Liver (tissue), 10 donors: ENCODE measurements at places on chromosomes 2 and 18. TPM values are rescaled to one million over a fixed set of nuclear protein-coding genes. Genes with fewer than 3 reads are reported as not detected.
A peak's percentile ranks its signal among the peaks of the same experiment; 100 is the strongest.

- no peak overlapping the region for H3K27ac ChIP-seq
- no peaks in the 10 kb centered on the region for H3K36me3 ChIP-seq
- DNase-seq: no peak
- no peak overlapping the region for H3K4me3 ChIP-seq
Observed at GRCh38 chr2:147177071-147177857, 667.6 kb upstream of the ACVR2A start.

- no peak overlapping the region for H3K4me3 ChIP-seq
- DNase-seq: no peak
- H3K36me3 ChIP-seq: peaks cover 2% of the 10 kb centered on the region
- no peaks in the 10 kb centered on the region for H3K4me1 ChIP-seq
- no peaks in the 10 kb centered on the region for H3K27me3 ChIP-seq
- H3K27ac ChIP-seq: no peak overlapping the region
Observed at GRCh38 chr18:21820033-21820810, 79.6 kb downstream of the MIB1 start.

GRCh38 chr2:7709907-7710306 is 792.7 kb downstream of the RNF144A start:
- DNase-seq: no peak
- H3K4me3 ChIP-seq: no peak overlapping the region
- no peaks in the 10 kb centered on the region for H3K27me3 ChIP-seq
- H3K27ac ChIP-seq: no peak overlapping the region
- H3K4me1 ChIP-seq: no peaks in the 10 kb centered on the region
- no peaks in the 10 kb centered on the region for H3K36me3 ChIP-seq

- DNase-seq: no peak
- H3K27ac ChIP-seq: no peak overlapping the region
- H3K27me3 ChIP-seq: no peaks in the 10 kb centered on the region
- no peaks in the 10 kb centered on the region for H3K4me1 ChIP-seq
- no peak overlapping the region for H3K4me3 ChIP-seq
Observed at GRCh38 chr2:38836791-38837190, 38.9 kb downstream of the DHX57 start.

NEURL3 gene
- 0.97 TPM for polyA plus RNA-seq

LOXHD1 gene
- polyA plus RNA-seq: not detected

HOXD1 gene
- polyA plus RNA-seq: not detected

- no peaks in the 10 kb centered on the region for H3K27me3 ChIP-seq
- H3K4me1 ChIP-seq: peaks cover 37% of the 10 kb centered on the region
- peak; percentile 66 for DNase-seq
- H3K27ac ChIP-seq: peak overlapping the region; percentile 87
- H3K4me3 ChIP-seq: peak overlapping the region; percentile 38
Observed at GRCh38 chr18:3012136-3013023, 564 bp downstream of the LPIN2 start.

FABP1 gene
- 3,125 TPM for polyA plus RNA-seq

SLC9A4 gene
- not detected for polyA plus RNA-seq

GRCh38 chr2:25197336-25198208 is 29.2 kb upstream of the POMC start:
- DNase-seq: no peak
- no peak overlapping the region for H3K4me3 ChIP-seq
- H3K4me1 ChIP-seq: no peaks in the 10 kb centered on the region
- no peaks in the 10 kb centered on the region for H3K27me3 ChIP-seq
- H3K27ac ChIP-seq: no peak overlapping the region

- no peaks in the 10 kb centered on the region for H3K27me3 ChIP-seq
- no peak overlapping the region for H3K4me3 ChIP-seq
- no peaks in the 10 kb centered on the region for H3K4me1 ChIP-seq
Observed at GRCh38 chr2:168315331-168316072, 68.1 kb upstream of the STK39 start.

- no peak overlapping the region for H3K4me3 ChIP-seq
- H3K36me3 ChIP-seq: no peaks in the 10 kb centered on the region
- H3K4me1 ChIP-seq: peaks cover 24% of the 10 kb centered on the region
- H3K27me3 ChIP-seq: no peaks in the 10 kb centered on the region
- peak overlapping the region; percentile 76 for H3K27ac ChIP-seq
- DNase-seq: peak; percentile 68
Observed at GRCh38 chr2:64404743-64405142, 49.2 kb upstream of the LGALSL start.

DNA sequence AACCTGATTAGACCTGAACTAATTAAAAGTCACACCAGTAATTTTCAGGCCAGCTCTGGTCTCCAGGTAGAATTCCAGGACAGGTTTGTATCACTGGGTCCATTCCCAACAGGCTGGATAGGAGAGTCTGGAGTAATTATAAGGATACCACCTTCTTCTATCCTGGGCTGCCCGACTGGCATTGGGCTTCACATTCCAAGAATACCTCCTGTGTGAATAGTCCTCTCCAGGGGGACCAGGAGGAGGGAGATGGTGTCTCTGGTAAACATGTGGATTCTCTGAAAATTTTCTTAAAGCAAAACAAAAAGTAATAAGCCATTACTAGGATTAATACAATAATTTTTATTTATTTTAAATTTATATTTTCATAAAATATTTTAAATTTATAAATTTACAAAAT is 17.3 kb downstream of the DUSP11 start:
- H3K27ac ChIP-seq: no peak overlapping the region
- H3K36me3 ChIP-seq: peaks cover 31% of the 10 kb centered on the region
- no peaks in the 10 kb centered on the region for H3K27me3 ChIP-seq
- peaks cover 3% of the 10 kb centered on the region for H3K4me1 ChIP-seq
- DNase-seq: no peak

GRCh38 chr2:178674122-178674521 is 133.1 kb downstream of the TTN start:
- no peaks in the 10 kb centered on the region for H3K27me3 ChIP-seq
- DNase-seq: no peak
- no peak overlapping the region for H3K4me3 ChIP-seq
- no peak overlapping the region for H3K27ac ChIP-seq
- no peaks in the 10 kb centered on the region for H3K4me1 ChIP-seq
- H3K36me3 ChIP-seq: no peaks in the 10 kb centered on the region

TEX44 gene
- polyA plus RNA-seq: not detected

MAPRE2 gene
- polyA plus RNA-seq: 10.2 TPM

DNA sequence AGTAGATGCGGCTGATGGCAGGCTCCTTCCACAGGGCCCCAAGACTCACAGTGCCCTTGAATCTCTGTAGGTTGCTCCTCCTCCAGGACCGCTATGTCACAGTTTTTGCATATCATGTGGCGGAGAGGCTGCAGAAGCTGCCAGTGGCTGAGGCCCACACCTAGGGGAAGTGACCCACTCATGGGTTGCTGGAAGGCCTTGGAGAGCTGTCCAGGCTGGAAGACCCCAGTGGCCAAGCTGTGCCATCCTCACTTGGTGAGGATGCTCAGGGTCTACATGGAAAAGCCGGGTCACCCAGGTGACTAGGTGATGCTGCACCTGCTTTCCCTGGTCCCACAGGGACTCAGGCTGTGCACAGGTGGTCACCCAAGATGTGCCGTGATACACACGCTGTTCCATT is 90.6 kb downstream of the SEPTIN10 start:
- H3K4me1 ChIP-seq: peaks cover 2% of the 10 kb centered on the region
- H3K27ac ChIP-seq: no peak overlapping the region
- no peaks in the 10 kb centered on the region for H3K27me3 ChIP-seq
- DNase-seq: no peak
- H3K4me3 ChIP-seq: no peak overlapping the region

DNA sequence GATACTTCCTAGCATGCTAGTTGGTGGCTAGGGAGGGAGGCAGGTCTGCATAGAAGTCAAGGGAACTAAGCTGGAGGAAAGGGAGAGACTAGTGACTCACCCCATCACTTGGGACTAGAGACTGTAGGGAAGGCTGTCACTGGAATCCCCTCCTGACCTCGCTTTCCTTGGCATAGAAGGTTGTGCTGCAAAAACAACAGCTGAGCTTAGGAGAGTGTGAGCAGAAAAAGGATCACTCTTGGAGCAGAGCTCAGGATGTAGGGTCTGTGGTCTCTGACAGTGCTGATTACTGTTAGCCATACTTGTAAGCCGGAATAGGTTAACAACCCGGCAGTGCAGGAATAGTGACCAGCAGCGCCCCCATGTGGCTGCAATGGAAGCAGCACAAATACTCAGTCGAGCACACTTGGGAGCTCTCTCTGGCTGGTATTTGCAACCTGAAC is 66.9 kb upstream of the SMAD2 start:
- H3K4me3 ChIP-seq: no peak overlapping the region
- no peaks in the 10 kb centered on the region for H3K36me3 ChIP-seq
- H3K4me1 ChIP-seq: no peaks in the 10 kb centered on the region
- no peaks in the 10 kb centered on the region for H3K27me3 ChIP-seq
- H3K27ac ChIP-seq: no peak overlapping the region

GAREM2 gene
- 0.13 TPM for polyA plus RNA-seq

GRCh38 chr2:3105814-3106569 is 271.6 kb downstream of the EIPR1 start:
- H3K36me3 ChIP-seq: no peaks in the 10 kb centered on the region
- no peaks in the 10 kb centered on the region for H3K4me1 ChIP-seq
- DNase-seq: peak; percentile 27
- H3K27ac ChIP-seq: no peak overlapping the region

GRCh38 chr2:217035967-217036366 is 176.1 kb upstream of the TNP1 start:
- no peak for DNase-seq
- no peaks in the 10 kb centered on the region for H3K36me3 ChIP-seq
- H3K4me1 ChIP-seq: no peaks in the 10 kb centered on the region

CXCR2 gene
- 0.60 TPM for polyA plus RNA-seq

CDK15 gene
- not detected for polyA plus RNA-seq

GRCh38 chr2:239951129-239951734 is 73.9 kb downstream of the NDUFA10 start:
- H3K27me3 ChIP-seq: no peaks in the 10 kb centered on the region
- H3K4me3 ChIP-seq: no peak overlapping the region
- H3K36me3 ChIP-seq: no peaks in the 10 kb centered on the region
- H3K4me1 ChIP-seq: no peaks in the 10 kb centered on the region
